Right ventricle myocardium inferior (tissue), 1 donor: ENCODE measurements at places on chromosomes 7 and 10. TPM values are rescaled to one million over a fixed set of nuclear protein-coding genes. Genes with fewer than 3 reads are reported as not detected.

GRCh38 chr10:50275650-50276235 is 24.4 kb upstream of the ASAH2 start:
- no peak for DNase-seq

GRCh38 chr10:107072028-107072427 is 92.5 kb downstream of the SORCS1 start:
- DNase-seq, result no peak

GRCh38 chr10:71981015-71981875 is 17.1 kb downstream of the CHST3 start:
- DNase-seq, result no peak

DNA sequence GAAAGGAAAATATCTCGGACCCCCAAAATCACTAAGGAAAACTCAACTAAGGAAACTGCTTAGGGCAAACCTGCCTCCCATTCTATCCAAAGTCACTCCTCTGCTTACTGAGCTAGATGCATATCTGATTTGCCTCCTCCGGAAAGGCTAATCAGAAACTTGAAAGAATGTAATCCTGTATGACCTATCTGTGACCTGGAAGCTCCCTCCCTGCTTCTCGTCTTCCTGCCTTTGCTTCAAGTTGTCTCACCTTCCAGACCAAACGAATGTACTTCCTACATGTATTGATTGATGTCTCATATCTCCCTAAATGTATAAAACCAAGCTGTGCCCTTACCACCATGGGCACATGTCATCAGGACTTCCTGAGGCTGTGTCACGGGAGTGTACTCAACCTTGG is 58.1 kb upstream of the SEC61G start:
- no peak for DNase-seq

Gene RALA
- total RNA-seq, result 35.7 TPM

DNA sequence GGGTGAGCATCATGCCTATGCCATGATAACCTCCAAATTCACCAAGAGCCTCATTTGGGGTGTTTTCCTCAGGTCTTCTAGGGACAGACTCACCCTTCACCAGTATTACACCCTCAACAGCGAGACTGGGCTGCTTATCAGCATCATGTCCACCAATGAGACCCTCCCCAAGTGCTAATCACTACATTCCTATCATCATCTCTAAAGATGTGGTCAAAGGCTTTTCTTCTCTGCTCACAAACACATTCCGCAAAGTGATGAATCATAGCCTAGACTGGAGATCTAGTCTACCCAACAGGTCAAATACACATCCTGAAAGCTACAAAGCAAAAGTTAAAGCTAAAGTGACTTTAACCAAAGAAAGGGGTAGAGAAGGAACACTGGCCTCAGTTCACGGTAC is 75.3 kb upstream of the C7orf33 start:
- DNase-seq, result no peak

DNA sequence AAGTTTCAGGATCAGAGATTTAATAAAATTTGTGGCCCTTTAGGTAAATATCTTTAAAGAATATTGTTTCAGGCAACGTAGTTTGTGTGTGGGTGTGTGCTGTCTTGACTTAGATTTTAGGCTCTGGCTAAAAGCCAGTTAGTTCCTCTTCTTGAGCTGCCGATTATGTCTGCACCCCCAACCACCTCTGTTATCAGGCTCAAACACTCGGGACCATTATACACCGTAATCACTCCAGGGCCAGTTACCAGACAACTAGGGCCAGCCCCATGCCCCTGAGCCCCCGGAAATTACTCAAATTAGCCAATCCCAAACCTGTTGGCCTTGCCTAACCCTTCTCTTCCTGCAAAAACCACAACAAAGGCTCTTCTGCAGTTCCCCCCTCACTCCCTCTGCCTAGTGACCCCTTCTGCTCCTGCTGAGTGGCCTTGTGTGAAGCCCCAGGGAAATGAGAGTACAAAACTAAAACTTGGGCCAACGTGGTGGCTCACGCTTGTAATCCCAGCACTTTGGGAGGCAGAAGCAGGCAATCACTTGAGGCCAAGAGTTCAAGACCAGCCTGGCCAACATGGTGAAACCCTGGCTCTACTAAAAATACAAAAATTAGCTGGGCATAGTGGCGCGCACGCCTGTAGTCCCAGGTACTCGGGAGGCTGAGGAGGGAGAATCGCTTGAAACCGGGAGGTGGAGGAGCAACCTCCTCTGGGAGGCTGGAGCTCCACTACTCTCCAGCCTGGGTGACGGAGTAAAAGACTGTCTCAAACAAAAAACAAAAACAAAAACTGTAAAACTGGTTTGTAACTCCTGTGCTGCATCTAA is 9.2 kb upstream of the HNRNPF start:
- DNase-seq, result no peak

DNA sequence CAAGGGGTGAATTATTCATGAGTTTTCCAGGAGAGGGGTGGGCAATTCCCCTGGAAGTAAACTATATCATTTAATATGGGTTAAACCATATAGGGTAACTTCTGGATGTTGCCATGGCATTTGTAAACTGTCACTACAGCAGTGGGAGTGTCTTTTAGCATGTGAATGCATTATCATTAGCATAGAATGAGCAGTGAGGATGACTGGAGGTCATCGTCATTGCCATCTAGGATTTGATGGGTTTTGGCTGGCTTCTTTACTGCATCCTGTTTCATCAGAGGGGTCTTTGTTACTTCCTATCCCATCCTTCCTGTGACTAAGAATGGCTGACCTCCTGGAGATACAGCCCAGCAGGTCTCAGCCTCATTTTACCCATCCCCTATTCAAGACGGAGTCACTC is 139.5 kb upstream of the PRKCQ start:
- DNase-seq, result no peak

Gene LRWD1
- 10.0 TPM for total RNA-seq

DNA sequence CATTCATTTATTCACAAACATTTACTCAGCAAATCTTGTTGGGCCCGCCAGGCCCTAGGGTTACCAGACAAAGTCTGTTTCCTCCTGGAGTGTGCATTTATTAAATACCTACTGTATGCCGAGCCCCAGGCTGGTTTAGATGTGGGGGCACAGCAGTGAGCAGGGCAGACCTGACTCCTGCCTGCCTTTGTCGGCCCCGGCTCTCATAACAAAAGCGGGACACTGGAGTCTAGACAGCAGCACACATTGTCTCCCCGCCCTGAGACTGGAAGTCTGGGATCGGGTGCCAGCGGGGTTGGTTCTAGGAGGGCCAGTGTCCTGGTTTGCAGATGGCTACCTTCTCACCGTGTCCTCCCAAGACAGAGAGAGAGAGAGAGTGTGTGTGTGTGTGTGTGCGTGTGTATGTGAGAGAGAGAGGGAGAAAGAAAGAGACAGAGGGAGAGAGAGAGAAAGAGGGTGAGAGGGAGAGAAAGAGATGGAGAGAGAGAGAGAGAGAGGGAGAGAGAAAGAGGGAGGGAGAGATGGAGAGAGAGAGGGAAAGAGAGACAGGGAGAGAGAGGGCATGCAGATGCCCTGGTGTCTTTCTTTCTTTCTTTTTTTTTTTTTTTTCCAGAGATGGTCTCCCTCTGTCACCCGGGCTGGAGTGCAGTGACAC is 25.9 kb downstream of the ELFN1 start:
- DNase-seq, result no peak

DNA sequence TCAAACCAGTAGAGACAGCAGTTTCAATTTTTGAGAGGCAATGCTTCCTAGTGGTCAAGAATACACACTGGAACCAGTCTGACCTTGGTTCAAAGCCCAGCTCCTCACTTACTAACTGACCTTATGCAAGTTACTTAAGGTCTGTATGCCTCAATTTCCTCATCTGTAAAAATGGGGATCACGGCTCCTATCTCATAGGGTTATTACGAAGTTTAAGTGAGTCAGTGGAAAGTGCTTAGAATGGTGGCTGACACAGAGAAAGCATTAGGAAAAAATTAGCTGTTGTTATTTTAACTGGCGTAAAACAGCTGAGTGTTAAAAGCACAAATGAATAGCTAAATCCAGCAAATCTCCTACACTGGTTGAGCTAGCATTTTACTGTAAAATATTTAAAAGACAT is 162.4 kb upstream of the LAMB4 start:
- DNase-seq, result no peak

- DNase-seq, result no peak
Measured at GRCh38 chr7:80630608-80631405, 7.6 kb upstream of the CD36 start.

Gene MMP21
- not detected for total RNA-seq

GRCh38 chr7:129256221-129256620 is 31.4 kb downstream of the AHCYL2 start:
- DNase-seq, result no peak

- no peak for DNase-seq
Measured at GRCh38 chr10:42738679-42739078, 43.9 kb upstream of the BMS1 start.

GRCh38 chr10:44725404-44725803 is 185.7 kb upstream of the TMEM72 start:
- no peak for DNase-seq

Gene ITPRID1
- total RNA-seq, result not detected

DNA sequence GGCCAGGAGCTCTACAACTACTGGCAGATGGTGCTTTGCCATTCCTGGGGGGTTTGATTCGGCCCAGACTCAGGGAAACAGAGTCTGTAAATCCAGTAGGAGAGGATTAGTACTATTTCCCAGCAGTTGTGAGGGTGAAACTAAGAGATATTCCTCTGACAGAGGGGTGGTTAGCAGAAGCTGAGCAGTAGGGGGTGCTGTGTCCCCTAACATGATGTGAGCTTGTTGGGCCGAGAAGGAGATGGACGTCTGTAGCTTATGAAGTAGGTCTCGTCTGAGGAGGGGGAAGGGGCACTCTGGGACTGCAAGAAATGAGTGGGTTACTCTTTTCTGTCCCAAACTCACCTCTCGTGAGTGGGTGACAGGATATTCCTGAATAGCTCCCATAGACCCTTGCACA is 179.2 kb upstream of the MBL2 start:
- no peak for DNase-seq

Gene DPCD
- 21.5 TPM for total RNA-seq

Gene CCL24
- not detected for total RNA-seq

Gene SKAP2
- 8.0 TPM for total RNA-seq

- DNase-seq, result peak; percentile 22
Measured at GRCh38 chr7:44057181-44057848, 8.1 kb downstream of the PGAM2 start.

- no peak for DNase-seq
Measured at GRCh38 chr7:146655928-146656797, 539.6 kb downstream of the CNTNAP2 start.

DNA sequence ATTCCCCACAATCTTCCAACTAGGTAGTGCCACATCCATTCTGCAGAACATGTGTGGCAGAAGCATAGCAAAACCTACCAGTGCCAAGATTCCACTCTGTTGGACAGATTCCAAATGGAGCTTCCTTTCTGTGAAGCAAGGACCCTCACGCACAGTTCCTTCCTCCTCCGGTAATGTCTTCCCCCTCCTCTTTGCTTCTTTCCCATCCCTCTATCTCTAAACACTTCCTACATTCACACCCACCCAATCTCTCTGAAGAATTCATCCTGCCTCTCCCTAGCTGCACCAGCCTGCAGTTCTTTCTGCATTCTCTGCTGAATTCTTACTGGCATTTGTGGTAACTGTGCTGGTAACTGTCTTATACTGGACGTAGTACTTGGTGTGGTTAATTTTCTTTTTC is 124.9 kb downstream of the RNLS start:
- DNase-seq, result no peak

GRCh38 chr10:83649471-83649870 is 489.8 kb upstream of the GHITM start:
- DNase-seq, result no peak

Gene PDZD7
- total RNA-seq, result 0.22 TPM

GRCh38 chr7:136868496-136869000 is at the start of gene CHRM2:
TSS of gene CHRM2 (plus strand) at chr7:136868652. CDS start at chr7:137014866, 146,214 bp downstream.
- DNase-seq, result no peak

DNA sequence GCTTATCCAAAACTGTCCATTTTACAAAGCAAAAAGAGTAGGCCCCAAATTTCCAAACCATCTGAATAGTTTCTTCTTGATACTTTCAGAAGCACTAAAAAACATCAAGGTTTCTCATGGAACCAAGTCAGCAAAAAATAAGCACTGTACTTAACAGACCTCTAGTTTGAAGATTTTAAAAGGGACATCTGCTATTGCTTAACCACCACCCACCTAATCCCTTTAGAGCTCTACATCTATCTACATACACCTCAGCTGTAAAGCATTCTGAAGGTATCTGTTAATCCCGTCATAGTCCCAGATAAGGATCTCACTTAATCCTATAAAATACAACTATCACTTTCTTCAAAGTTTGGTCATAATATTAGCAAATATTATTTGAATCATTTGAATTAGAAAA is 72.3 kb downstream of the HIBADH start:
- no peak for DNase-seq

GRCh38 chr10:15084502-15084922 is 4.1 kb downstream of the ACBD7 start:
- DNase-seq, result no peak

DNA sequence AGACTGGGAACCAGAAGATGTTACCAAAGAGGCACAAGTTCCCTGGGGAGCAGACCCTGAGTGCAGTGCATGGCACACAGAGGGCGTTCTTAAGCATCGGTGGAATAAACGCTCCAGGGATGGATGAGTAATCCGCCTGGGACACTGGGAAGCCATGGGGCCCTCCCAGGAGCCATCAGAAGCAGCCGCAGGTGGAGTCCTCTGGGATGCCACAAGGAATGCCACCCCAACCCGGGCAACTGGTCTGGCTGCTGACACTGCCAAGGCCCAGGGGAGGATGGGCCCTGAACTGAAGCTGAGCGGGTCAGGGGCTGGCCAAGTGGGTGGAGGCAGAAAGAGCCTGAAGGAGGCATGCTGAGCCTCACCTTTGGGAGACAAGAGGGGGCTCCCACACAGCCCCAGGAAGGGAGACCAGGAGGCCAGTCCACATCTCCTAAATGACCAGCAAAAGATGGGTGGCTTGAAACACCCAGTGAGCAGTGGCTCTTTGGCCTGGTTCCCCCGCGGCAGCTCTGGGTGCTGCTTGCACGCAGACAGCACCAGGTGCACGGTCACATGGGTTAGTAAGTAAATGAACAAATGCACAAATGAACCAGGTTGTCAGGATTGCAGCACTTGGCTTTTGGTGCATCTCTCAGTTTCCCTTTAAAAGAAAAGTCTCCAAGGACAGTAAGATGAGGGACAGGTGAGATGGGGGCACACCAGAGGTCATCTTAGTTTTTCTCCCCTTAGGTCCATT is 141.3 kb upstream of the ZMIZ1 start:
- DNase-seq, result no peak

GRCh38 chr10:70255329-70256299 is 22.4 kb upstream of the PPA1 start:
- DNase-seq, result peak; percentile 66

DNA sequence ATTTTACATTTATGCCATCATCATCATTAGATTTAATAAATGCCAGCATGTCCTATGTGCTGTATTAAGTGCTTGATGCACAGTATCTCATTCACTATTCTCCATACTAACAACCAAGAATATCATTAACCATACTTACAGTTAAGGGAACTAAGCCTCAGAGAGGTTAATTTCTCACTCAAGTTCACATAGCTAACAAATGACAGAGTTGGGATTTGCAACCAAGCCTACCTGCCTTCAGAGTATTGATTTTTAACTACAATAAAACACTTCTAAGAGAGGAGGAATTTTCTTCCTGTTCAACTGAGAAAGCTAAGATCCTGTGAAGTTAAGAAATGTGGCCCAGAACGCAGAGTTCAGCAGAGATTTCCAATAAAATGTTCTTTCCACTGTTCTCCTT is 403.0 kb downstream of the KCNMA1 start:
- DNase-seq, result no peak

GRCh38 chr10:94630017-94630688 is 53.4 kb upstream of the CYP2C18 start:
- no peak for DNase-seq

GRCh38 chr10:110151467-110151866 is 55.9 kb upstream of the MXI1 start:
- DNase-seq, result no peak
